ENCODE measurements at places on chromosomes 5 and 9.

- no peak for DNase-seq
Measured at GRCh38 chr9:124455820-124456219, 5.6 kb downstream of the ADGRD2 start.

GRCh38 chr5:82365744-82366228 lies 87.6 kb upstream of the RPS23 start:
- peak; percentile 85 for DNase-seq

- no peak for DNase-seq
Measured at GRCh38 chr5:96096724-96097123, 135.1 kb upstream of the ELL2 start.

GRCh38 chr5:5536871-5537270 lies 114.4 kb downstream of the ICE1 start:
- no peak for DNase-seq

DNA sequence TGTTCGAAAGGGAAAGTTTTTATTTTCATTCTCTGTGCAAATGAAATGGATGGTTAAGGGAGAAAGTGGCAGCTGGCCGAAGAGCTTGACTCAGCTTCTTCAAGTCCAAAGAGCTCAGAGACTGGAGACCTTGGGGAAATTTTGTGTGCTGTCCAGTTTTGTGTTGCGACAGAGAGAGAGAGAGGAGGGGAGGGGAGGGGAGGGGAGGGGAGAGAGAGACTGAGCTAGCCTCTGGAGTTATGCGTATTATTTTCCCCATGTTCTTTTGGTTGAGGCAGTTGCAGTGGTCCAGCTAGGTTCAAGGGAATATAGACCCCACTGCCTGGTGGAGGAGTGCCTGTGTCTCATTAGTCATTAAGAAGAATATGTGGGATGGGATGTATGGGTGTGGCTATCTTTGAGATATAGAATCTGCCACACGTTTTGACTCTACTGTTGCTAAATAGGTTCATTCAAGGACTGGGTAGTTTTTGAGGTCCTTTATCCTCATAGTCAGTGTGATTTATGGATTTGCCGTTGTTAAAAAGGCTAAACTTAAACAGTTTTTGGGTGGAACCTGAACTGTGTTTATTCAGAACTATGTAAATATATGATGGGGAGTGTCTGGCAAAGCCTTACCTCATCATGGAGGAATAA lies 69.7 kb downstream of the ARHGAP26 start:
- DNase-seq, result no peak
